Hematopoietic multipotent progenitor cell (in vitro differentiated cells): ENCODE measurements at places on chromosomes 16 and 17.

GRCh38 chr16:84062734-84063640 is 20.4 kb upstream of the SLC38A8 start:
- DNase-seq, result peak; percentile 57

DNA sequence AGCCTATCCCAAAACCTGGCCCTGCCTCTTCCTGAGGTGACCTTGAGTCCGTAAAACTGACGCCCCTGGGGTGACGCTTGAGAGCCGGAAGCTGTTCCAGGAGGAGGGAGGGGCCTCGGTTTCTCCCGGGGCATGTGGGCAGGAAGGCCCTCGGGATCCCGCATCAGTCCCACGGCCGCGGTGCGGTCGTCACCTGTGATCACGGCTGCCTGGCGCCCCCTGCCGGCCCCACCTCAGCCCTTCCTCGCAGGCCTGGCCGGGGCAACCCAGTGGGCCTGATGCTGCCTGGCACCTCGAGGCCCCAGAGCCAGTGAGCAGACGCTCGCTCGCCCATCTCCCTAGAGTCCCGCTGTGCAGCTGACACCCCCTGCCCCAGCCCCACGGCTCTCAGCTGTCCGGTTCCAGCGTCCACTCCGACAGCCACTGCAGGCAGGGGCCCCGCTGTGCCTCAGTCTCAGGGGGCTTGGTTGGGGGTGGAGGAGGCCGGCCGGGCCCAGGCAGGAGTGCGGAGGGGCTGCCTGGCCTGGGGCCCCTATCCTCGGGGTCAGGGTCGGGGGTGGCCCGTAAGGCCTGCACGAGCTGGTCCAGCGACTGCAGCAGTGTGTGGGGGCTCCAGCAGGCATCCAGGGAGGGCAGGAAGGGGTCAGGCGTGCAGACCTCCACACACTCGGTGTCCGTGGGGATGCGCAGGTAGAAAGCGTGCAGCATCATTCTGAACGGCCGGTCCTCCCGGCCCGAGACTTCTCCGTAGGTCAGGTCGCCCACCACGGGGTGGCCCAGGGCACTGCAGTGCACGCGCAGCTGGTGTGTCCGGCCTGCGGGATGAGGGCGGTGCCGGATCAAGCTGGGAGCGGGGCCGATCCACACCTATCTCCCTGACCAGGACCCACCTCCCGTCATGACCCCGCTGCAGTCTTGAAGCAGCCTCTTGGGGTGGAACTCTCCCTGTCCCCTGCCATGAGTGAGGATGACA is 2.3 kb downstream of the RPUSD1 start:
- peak; percentile 49 for DNase-seq

DNA sequence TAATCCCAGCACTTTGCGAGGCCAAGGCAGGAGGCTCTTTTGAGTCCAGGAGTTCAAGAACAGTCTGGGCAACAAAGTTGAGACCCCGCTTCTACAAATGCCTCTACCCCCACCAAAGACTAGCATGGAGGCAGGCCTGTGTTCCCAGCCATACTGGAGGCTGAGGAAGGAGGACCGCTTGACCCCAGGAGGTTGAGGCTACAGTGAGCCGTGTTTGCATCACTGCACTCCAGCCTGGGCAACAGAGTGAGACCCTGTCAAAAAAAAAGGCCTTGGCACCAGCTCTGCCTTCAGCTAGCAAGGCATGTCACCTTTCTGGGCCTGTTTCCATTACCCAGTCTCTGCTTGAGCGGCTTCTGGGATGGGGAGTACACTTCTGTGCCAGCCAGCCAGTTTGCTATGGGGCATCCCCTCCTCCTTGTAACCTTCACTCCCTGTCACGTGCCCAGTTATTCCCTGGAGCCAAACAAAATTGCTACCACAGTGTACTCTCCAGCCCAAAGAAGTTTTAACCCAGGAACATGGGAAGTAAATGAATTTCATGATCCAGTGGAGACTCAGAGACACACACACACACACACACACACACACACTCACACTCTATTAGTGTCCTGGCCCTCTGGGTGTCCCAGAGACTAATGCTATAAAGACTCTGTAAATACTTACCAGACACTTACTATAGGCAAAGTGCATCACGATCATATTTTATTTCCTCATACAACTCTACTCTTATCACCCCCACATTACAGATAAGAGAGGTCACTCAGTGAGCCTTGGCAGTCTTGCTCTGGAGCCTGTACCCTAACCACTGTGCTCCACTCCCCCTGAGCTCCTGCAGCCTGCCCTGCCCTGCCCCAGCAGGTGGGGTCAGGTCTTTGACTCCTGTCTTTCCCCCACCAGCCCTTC is 2.5 kb downstream of the CISD3 start:
- DNase-seq, result no peak

DNA sequence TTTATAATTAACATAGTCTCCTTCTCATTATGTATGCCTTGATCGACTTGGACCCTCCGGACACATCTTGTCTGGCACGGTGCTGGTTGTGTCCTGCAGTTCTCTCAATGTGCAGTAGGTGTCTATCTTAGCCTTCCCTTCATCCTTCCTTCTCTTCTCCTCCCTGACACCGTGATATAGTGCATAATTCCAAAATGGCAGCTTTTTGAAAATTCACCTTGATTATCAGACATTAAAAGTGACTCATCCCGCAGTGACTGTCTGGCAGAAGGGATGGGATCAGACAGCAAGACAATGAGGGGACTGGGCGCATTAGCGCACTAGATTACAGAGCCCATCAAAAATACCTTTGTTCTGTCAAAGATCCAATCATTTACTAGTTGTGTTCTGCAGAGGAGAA is 70.0 kb upstream of the PMFBP1 start:
- no peak for DNase-seq

DNA sequence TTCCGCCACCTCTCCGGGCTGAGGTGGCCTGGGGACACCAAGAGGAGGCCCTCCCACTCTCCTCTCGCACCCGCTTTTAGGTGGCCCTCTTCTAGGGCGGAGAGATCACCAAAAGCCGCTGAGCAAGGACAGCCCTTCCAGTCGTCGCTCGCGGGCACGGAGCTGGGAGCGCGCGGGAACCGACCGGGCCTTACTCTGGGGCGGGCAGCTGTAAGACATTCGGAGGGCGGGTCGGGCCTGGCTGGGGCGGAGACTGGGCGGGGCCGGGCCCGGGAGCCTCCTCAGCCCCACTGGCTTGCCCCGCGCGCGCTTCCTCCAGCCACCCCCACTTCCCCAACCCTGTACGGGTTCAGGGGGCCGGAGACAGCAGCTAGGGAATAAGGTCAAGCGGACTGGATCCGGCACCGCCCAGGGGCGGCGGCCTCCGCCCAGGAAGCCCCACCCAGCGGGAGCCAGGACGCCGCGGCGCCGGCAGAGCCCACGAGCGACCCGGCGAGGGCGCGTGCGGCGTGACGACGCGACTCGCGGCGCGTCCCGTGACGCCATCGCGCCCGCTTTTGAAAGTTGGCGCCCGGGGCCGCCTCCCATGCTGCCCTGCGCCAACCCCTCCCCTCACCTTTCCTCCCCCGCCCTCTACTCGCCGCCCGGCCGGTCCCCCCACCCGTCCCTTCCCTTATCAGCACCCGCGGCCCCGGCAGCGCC is 351 bp upstream of the CTCF start:
- DNase-seq, result peak; percentile 98

DNA sequence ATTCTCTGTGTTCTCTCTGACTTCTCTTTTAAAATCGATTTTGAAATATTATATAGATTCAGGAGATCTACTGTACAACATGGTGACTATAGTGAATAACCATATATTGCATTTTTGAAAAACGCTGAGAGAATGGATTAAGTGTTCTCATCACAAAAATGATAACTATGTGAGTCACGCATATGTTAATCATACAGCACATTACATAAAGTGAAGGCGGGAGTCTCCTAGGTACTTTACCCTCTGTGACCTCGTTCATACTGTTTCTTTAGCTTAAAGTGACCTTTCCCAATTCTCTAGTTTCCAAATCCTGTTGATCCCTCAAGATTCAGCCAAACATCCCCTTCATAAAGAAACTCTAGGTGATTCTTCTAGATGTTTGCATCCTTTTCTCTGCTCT is 3.1 kb upstream of the KRTAP3-2 start:
- DNase-seq, result no peak

GRCh38 chr16:24381470-24382118 is 125.5 kb downstream of the CACNG3 start:
- DNase-seq, result no peak

DNA sequence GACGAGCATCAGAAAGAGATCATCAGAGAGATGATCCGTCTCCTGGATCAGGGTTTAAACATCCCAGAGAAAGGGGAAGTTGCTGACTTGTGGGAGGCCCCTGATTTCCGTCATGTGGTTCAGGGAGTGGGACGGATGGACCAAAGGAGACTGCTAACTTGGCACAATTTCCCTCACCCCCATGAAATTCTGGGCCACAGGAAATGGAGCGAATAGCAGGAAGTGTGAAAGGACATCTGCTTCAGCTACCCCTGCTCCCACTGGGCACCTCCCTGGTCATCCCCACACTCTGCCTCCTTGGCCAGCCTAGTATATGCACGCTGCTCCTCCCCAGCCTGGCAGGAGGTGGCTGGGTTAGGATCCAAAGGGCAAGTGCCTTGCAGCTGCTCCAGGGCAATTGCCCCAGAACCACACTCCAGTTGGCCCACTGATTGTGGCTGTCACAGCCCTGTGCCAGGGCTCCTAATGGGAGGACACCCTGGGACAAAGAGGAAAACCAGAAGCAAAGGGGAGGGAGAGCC is 1.3 kb downstream of the ARRB2 start:
- peak; percentile 54 for DNase-seq

DNA sequence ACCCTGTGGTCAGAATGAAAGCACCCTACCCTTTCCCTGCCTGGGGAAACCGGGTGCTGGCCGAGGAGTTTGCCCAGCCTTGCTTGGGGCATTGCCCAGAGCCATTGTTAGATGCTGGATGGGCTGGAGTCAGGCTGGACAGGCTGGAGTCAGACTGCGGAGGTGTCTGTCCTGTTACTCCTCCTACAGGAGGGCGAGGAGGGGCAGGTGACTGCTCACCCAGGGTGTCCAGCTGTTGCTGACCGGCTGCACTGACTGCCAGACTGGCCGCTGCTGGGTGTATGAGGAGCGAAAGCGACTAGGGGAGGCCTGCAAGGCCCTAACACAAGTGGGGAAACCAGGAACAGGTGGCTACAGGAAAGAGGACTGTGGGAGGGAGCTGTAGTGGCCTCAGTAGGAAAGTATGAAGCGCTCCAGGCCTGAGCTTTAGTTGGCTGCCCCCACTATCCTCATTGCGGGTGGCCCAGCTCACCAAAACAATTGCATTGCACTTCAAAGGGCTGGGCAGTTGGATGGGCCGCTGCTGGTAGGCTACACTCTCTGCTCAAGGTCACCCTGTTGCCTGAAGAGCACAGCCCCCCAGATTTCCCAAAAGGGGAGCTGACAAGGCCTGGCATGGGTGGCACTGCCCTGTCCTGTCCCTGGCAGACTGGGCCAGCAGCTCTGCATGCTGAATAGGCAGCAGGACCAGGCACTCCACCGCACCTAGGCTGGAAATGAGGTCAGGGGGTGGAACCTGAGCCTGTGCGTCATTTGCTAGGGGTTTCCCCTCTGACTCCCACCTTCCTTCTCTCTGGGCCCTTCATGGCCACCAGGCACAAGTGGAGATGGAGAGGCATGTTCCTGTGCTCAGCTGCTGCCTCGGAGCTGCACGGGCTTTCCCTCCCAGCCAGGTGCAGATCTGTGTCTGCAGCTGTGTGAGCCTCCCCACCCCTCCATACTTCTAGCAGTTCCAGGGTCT is 18.4 kb downstream of the LDHD start:
- peak; percentile 50 for DNase-seq

- DNase-seq, result no peak
Observed at GRCh38 chr16:11354407-11354732, 9.1 kb downstream of the RMI2 start.

GRCh38 chr17:28402224-28402630 is 3.8 kb downstream of the SLC46A1 start:
- no peak for DNase-seq

GRCh38 chr16:56609463-56609921 is 1.1 kb downstream of the MT2A start:
- DNase-seq, result peak; percentile 58

- no peak for DNase-seq
Observed at GRCh38 chr17:76390003-76390421, 5.6 kb downstream of the SPHK1 start.

DNA sequence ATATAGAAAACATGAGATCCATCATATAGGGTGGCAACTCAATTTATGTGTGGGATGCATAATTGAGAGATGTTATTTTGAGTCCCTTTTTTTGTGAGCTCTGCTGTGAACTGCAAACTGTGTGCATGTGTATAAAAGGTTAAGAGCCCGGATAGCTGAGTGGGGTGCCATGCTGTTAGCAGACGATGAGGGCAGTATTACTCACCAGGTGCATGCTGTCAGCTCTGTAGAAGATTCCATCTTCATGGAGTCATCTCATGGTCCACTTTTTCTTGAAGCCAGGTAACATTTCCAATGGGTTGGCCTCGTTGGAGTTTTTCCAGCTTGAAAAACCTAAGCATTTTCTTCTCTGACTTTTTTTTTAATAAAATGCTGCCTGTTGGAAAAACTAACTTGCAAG is 43.0 kb upstream of the RHBDL3 start:
- DNase-seq, result no peak

GRCh38 chr16:88940862-88941817 is 35.9 kb downstream of the CBFA2T3 start:
- DNase-seq, result peak; percentile 55

- no peak for DNase-seq
Observed at GRCh38 chr16:24701521-24701951, 27.9 kb upstream of the TNRC6A start.

DNA sequence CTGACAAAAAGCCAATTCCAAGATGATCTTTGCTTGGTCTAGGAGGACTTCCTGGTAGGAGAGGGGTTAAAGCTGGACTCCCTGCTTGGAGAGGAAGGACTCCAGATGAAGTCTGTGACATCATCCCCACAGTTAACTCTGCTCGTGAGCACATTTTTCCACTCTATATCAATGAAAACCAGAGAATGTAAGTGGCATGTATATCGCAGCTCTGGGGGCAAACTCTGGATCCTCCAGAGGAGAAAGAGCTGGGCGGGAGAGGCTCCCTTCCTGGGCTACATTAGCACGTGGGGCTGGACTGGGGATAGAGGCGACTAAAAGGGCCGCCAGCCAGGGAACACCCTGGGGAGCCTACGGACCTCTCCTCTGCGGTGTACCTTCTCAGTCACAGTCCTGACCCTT is 34.1 kb downstream of the HIC1 start:
- no peak for DNase-seq

GRCh38 chr16:89749637-89750036 is 28.3 kb downstream of the ZNF276 start:
- peak; percentile 39 for DNase-seq

DNA sequence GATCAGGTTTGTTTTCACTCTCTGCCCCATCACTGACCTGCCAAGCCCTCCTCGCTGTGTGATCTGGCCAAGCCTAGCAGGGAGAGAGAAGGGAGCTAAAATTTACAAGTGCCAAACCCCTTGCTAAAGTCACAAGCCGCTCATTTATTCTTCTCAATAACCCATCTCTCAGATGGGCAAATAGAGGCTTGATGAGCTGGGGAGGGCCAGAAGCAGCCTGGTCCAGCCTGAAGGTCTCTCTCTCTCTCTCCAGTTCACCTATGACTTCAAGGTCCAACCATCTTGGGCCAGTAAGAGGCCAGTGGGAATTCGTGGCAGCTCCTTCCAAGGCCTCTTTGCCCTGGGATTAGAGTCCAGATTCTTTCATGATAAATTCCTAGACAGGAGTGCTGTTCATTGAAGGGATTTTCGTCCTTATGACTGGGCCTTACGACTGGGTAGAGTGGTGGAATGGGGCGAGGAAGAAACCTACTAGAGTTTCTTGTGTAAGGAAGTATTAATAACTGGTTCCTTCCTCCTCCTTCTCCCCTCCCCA is 3.4 kb downstream of the CA7 start:
- DNase-seq, result no peak

GRCh38 chr17:17080781-17081180 is 38.5 kb downstream of the MPRIP start:
- DNase-seq, result no peak
